ENCODE measurements at places on chromosomes 6 and 20.

- H3K27ac ChIP-seq: no peak overlapping the region
- no peak for DNase-seq
Observed at GRCh38 chr6:101777646-101778045, 384.1 kb downstream of the GRIK2 start.

- H3K36me3 ChIP-seq: no peaks in the 10 kb centered on the region
- H3K4me3 ChIP-seq: no peak overlapping the region
- H3K27me3 ChIP-seq: no peaks in the 10 kb centered on the region
- DNase-seq: peak; percentile 22
- no peak overlapping the region for H3K27ac ChIP-seq
- no peaks in the 10 kb centered on the region for H3K4me1 ChIP-seq
Observed at GRCh38 chr6:117399924-117400323, 25.8 kb downstream of the ROS1 start.

DNA sequence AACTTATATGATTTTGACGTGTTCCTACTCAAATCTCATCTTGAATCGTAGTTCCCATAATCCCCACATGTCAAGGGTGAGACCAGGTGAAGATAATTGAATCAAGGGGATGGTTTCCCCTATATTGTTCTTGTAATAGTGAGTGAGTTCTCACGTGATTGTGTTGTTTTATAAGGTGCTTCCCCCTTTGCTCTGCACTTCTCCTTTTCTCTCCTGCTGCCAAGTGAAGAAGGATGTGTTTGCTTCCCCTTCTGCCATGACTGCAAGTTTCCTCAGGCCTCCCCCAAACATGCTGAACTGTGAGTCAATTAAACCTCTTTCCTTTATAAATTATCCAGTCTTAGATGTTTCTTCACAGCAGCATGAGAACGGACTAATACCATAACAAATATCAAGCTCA is 83.2 kb downstream of the MANEA start:
- H3K4me1 ChIP-seq: no peaks in the 10 kb centered on the region
- DNase-seq: no peak
- no peak overlapping the region for H3K4me3 ChIP-seq
- H3K27me3 ChIP-seq: no peaks in the 10 kb centered on the region
- H3K27ac ChIP-seq: no peak overlapping the region

DNA sequence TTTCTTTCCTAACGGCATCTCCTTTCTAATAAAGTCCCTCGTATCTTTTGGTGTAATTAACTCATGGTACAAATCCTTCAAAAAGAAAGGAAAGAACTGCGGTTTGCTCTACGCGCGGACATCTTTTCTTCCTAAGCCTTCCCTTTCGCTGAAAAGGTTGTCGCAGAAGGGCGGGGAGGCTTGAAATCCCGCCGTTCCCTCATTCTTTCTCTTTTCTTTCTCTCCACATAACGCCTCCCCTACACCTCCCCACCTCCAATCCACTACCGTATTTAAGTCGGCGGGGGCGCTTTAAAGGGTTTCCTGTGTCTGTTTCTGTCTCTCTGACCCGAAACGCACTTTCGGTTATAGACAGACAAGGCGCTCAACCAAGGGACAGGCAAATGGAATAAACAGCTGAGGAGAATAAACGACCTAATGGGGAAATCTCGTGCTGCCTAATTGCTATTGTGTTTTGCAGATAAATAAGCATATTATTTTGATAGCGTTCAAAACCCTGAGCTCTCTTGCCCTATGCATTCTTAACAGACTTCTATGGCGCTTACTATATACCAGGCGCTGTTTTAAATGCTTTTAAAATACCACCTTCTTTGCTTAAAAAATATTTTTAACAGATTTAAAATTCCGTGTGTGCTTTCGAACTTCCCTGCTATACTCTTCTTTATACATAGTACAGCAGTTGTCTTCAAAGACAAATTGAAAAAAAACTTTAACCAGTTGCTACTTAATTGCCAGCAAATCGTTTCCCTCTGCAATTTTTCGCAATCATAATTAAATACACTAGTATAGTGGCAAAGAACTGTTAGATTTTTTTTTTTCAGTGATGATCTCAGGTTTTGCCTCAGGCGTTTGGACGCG is 2.5 kb upstream of the HEY2 start:
- peak; percentile 97 for DNase-seq
- H3K4me3 ChIP-seq: peak overlapping the region; percentile 66
- H3K36me3 ChIP-seq: no peaks in the 10 kb centered on the region

DNA sequence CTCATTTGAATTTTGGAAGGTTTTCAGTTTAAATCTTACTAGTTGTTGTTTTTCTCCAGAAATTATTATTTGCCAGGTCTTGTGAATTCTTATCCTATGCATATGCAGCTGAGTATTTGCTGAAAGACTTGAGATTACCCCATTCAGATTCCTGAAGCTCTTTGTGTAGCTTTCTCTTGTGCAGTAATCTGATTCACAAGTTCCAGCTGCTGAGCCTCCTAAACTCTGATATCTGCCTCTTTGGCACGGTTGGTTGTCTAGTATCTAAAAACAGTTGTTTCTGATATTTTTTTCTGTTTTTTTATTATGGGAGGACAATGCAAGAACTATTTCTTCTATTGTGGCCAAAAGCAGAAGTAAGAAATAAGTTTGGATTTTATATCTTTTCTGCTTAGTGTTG is 863.9 kb upstream of the MANEA start:
- no peak overlapping the region for H3K27ac ChIP-seq
- DNase-seq: no peak
- H3K4me1 ChIP-seq: no peaks in the 10 kb centered on the region
- no peaks in the 10 kb centered on the region for H3K27me3 ChIP-seq
- no peak overlapping the region for H3K4me3 ChIP-seq

GRCh38 chr6:30267423-30267822 is 54.2 kb upstream of the TRIM26 start:
- H3K4me3 ChIP-seq: no peak overlapping the region
- no peak for DNase-seq
- no peaks in the 10 kb centered on the region for H3K4me1 ChIP-seq
- H3K27ac ChIP-seq: no peak overlapping the region

DNA sequence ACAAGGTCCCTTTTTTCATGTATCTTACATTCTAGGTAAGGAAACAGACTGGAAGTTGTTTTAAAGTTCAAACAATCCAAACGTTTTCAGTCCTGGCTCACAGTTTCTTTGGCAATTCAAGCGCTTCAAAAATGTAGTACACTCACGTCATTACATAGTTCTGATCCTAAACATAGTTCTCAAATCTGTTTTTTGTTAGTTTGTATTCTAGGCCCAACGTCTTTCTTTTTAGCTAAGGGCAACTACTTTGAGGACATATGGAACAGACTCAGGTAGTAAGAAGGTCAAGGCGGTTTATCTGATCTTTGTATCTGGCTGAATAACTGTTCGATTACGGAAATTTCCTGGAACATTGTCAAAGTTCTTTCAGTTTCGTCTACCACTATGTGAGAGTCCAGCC is 36.9 kb upstream of the PLCB4 start:
- H3K27ac ChIP-seq: no peak overlapping the region
- H3K4me3 ChIP-seq: no peak overlapping the region
- no peaks in the 10 kb centered on the region for H3K27me3 ChIP-seq
- no peaks in the 10 kb centered on the region for H3K36me3 ChIP-seq
- no peaks in the 10 kb centered on the region for H3K4me1 ChIP-seq

- no peak overlapping the region for H3K4me3 ChIP-seq
- no peak overlapping the region for H3K27ac ChIP-seq
- H3K4me1 ChIP-seq: peaks cover 29% of the 10 kb centered on the region
- no peaks in the 10 kb centered on the region for H3K27me3 ChIP-seq
- no peak for DNase-seq
Observed at GRCh38 chr6:148222846-148223245, 119.8 kb upstream of the SASH1 start.

- H3K4me3 ChIP-seq: peak overlapping the region; percentile 69
- H3K27me3 ChIP-seq: peaks cover 38% of the 10 kb centered on the region
- peaks cover 10% of the 10 kb centered on the region for H3K4me1 ChIP-seq
Observed at GRCh38 chr6:119076576-119077390, 1.7 kb downstream of the FAM184A start.

DNA sequence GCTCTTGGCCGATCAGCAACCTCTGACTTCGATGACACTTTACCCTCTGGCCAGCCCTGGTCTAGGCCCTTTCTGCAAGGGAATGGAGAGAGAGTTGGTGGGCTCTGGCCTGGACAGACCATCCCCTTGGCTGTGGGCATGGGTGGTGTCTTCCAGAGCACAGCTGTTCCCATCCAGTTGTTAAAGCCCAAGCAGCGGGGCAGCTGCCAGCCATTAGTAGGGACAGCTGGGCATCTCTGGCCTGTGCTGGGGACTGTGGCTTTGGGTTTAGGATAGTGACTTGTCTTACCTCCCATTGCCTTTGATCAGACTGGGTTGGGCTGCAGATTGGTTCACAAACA is 2.8 kb downstream of the CDC25B start:
- DNase-seq: no peak
- H3K27ac ChIP-seq: peak overlapping the region; percentile 76
- H3K27me3 ChIP-seq: no peaks in the 10 kb centered on the region
- H3K4me1 ChIP-seq: peaks cover 43% of the 10 kb centered on the region
- H3K36me3 ChIP-seq: no peaks in the 10 kb centered on the region

- no peak overlapping the region for H3K4me3 ChIP-seq
- no peak for DNase-seq
- H3K4me1 ChIP-seq: peaks cover 64% of the 10 kb centered on the region
- H3K27ac ChIP-seq: peak overlapping the region; percentile 56
Observed at GRCh38 chr20:53872081-53872541, 198.3 kb downstream of the BCAS1 start.

DNA sequence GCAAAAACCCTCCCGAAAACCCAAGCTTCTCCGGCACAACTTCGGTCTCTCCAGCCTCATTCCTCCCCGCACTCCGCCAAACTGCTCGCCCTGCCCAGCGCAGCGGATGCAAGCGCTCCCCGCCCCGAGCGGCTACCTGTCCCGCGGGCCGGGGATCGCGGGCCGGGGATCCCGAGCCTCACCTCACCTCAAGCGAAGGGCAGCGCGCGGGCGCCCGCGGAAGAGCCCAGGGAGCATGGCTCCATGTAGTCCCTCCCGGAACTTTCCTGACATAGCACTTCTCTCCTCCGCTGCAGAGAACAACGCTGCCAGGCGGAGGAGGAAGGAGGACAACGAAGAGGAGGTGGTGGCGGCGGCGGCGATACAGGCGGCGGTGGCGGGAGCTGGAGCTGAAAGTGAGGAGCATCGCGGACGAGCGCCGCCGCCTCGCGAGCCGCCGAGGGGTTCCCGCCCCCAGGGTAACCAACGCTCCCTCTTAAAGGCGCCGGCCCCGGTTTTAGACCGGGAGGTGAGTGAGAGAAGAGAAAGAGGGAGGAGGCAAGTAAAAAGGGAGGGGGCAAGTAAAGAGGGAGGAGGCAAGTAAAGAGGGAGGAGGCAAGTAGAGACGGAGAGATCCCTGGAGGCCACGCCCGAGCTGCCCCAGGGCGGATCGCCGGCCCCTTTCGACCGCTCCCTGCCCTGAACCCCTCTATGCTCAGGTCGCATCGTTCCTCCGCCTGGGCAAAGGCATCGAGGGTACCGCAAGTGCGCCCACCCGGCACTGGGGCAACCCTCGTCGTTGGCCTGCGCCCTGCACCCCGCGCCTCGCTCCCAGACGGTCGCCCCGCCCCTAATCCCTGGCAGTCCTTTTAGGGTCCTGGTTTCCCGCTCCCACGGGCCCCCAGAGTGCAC is at the start of gene GPR63:
GPR63 (minus strand) TSS at position 397 of the 891 bp plus-strand sequence. CDS start 37,746 bp downstream, outside the sequence.
- H3K27me3 ChIP-seq: peaks cover 11% of the 10 kb centered on the region
- H3K36me3 ChIP-seq: no peaks in the 10 kb centered on the region
- peak within 1 kb of the TSS; percentile 90 for H3K4me3 ChIP-seq
- H3K4me1 ChIP-seq: peaks cover 13% of the 10 kb centered on the region
- DNase-seq: peak; percentile 95
- H3K27ac ChIP-seq: peak within 1 kb of the TSS; percentile 93

- no peaks in the 10 kb centered on the region for H3K27me3 ChIP-seq
- no peaks in the 10 kb centered on the region for H3K4me1 ChIP-seq
- no peak overlapping the region for H3K4me3 ChIP-seq
Observed at GRCh38 chr6:56292505-56293181, 45.3 kb upstream of the COL21A1 start.

GRCh38 chr20:17538517-17539170 is 7.5 kb upstream of the BFSP1 start:
- H3K27ac ChIP-seq: no peak overlapping the region
- no peaks in the 10 kb centered on the region for H3K27me3 ChIP-seq
- H3K36me3 ChIP-seq: no peaks in the 10 kb centered on the region
- no peak overlapping the region for H3K4me3 ChIP-seq
- DNase-seq: no peak

DNA sequence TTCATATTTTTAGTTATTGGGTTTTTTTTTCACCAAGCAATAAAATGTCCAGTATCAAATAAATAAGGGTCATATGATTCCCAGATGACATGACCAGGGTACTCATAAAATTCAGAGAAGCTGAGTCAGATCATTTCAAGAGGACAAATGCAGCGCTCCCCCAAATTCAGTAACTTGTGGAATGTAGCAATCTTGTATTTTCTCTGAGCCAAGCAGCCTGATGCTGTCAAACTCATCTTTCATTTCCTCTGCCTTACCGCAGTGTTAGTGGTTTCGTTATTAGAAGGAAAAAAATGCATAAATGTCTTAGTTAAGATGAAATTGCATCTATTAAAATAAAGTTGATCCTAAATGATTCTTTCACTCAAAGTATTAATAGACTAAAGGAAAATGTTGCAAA is 57.8 kb upstream of the EDN1 start:
- H3K27me3 ChIP-seq: no peaks in the 10 kb centered on the region
- H3K4me1 ChIP-seq: peaks cover 4% of the 10 kb centered on the region
- no peak overlapping the region for H3K27ac ChIP-seq

DNA sequence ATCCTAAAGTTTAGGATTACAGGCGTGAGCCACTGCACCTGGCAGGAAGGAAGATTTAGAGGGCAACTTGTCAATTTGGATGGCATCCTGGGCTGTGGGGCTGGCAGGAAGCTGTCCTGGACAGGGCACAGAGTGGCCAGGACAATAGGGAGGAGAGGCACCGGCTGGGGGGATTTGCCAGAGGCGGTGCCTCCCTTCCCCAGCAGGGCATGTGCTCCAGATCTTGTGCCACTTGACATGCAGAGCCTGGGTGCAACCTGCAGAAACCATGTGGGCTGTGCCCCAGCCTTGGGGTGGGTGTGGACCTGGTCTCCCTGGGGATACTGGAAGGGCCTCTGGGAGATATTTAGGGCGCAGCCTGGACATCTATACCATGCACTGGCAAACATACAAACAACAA is 58.6 kb upstream of the EEF1A1 start:
- H3K4me1 ChIP-seq: peaks cover 33% of the 10 kb centered on the region
- H3K27me3 ChIP-seq: no peaks in the 10 kb centered on the region
- H3K4me3 ChIP-seq: no peak overlapping the region
- DNase-seq: peak; percentile 29

DNA sequence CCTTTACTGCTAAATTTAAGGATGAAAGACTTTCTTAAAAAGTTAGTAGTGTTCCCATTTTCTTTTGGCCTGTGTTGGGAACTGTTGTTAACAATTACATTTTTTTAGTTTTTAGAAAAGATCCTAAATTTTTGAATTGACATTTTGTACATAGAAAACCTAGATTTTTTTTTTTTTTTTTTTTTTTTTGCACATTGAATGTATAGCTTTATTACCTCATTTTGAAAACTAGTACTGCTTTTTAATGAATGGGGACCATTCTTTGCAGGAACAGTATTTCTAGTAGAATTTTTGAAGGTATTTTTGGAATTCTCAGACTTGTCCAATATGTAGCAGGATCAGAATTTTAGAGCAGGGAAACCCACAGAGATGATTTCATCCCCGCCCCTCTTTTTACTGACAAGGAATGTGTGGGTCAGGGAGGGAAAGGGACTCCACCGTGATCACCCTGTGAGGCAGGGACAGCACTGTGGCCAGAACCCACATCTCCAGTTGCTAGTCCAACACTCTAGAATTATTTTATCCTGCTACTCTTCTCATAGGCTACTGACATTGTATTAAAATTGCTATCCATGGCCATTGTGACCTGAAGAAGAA is 154.4 kb upstream of the SUPT3H start:
- no peaks in the 10 kb centered on the region for H3K27me3 ChIP-seq
- H3K27ac ChIP-seq: no peak overlapping the region
- no peaks in the 10 kb centered on the region for H3K4me1 ChIP-seq
- H3K4me3 ChIP-seq: no peak overlapping the region
- no peak for DNase-seq

Measured in GM23338 (cell line).